ENCODE measurements at places on chromosomes 3 and 15.
A peak's percentile ranks its signal among the peaks of the same experiment; 100 is the strongest.

GRCh38 chr3:58101499-58102389, 93.5 kb downstream of the FLNB start:
- DNase-seq, result no peak

GRCh38 chr3:51751287-51751686, 27.8 kb downstream of the IQCF6 start:
- DNase-seq, result no peak

DNA sequence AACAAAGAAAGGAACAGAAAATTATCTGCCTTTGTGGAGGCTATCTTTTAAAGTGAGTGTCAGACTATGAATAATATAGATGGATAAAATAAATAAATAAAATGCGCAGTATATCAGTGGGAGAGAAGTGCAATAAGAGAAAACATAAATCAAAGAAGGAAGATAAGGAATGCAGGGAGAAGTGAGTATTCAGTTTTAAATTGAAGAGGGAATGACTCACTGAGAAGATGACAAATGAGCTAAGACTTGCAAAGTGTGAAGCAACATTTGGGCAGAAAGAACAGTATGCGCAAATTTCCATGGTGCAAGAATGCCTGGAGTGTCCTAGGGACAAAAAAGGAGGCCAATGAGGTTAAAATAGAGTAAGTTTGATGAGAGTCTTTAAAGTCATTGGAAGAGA, 1300.1 kb upstream of the ALCAM start:
- no peak for DNase-seq

- no peak for DNase-seq
Measured at GRCh38 chr3:12734960-12735359, 24.1 kb downstream of the TMEM40 start.

DNA sequence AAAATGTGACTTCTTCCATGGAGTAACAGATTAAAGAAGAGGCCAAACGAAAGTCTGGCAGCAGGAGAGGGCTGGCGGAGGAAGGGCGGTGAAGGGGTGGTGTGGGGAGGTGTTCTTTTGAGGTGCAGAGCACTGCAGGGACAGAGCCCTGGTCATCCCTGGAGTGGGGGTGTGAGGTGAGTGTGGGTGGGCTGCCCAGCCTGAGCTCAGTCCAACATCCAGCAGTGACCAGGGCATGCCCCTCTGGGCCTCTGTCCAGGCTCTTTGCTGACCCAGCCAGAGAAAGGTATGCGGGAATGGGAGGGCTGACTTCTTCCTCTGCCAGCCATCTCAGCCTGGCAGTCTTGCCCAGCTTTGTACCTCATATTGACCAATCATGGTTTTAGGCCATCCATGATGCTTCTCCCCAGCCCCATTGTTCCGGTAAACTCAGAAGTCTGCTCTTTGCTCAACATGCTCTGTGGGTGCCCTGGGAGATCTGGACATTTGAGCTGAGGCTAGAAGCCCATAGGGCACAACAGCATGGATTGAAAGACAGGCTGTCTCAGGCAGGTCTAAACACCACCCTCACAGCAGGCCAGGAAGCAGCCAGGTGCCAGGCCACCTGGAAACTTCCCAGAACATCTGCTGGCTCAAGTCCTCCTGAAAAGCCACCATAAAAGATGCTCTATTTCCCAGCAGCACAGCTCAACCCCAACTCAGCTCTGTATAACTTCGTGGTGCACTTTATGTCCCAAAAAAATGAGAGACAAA, 25.9 kb upstream of the CXCR6 start:
- DNase-seq, result no peak

- DNase-seq, result no peak
Measured at GRCh38 chr3:40109641-40110490, 199.6 kb upstream of the EIF1B start.

- no peak for DNase-seq
Measured at GRCh38 chr3:139117136-139117675, 72.5 kb upstream of the PRR23C start.

DNA sequence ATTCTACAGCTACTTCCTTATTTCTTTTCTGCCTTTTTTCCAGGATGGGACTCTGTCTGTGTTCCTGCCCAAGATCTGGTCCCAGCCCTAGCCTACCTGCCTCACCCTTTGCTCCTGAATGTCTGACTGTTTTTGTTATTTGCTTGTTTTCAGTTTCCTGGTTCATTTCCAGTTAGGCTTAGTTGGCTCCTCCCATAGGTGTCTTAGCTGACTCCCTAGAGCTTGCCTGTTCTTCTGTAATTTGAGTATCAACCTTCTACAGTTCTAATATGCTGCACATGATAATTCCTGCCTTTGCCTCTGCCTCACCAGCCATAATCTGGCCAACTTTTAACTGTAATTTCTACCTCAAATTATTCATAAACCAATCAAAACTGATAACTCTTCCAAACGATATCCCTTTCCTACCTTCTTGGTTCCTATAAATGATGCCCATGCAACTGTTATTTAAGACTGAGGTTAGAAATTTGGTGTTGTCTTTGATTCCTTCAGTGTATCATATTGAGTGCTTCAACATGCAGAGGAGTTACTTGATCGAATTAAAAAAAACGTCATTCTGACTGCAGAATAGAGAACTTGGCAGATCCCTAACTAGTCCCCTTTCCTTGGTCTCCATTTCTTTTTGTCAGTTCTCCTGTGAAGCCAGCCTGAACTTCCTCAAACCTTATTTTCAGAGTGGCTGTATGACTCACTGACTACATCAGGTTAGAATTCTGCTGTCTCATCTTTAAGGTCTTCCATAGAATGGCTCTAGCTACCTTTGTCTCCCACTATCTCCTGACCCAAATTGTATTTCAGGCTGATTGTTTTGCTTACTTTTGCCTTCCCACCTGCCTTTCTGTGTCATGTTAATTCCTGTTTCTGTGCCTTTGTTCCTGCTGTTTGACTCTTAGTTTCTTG, 8.4 kb downstream of the GOLM2 start:
- no peak for DNase-seq

DNA sequence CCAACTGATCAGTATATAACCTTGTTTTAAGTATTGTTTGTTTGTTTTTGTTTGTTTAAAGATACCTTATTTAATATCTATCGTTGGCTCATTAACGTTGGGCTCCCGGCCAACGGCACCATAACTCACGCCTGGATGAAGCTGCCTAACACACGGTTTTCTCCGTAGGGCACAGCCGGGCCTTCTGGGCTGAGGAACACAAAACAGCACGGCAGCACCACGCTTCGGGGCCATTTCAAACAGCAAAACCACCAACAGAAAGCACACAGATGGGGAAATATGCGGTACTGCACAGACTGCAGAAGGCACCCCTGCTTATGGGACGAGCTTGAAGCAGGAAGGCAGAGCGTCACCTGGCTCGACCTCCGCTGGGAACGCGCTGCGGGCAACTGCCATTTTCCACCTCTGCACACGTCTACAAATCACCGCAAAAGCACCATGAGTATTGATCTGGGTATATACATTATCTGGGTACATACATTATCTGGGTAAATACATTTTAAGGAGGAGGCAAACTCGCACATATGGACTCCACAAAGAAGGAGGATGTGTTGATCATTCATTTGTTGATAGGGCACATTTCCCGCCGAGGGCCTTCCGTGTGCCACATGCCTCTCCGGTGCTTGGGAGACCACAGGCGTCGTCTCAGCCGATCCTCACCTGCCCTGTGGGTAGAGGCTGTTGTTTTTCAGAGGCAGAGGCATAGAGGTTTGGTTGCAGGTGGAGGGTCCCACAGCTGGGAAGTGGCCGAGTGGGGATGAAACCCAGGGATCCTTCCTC, 123.7 kb upstream of the ATP2B2 start:
- no peak for DNase-seq

DNA sequence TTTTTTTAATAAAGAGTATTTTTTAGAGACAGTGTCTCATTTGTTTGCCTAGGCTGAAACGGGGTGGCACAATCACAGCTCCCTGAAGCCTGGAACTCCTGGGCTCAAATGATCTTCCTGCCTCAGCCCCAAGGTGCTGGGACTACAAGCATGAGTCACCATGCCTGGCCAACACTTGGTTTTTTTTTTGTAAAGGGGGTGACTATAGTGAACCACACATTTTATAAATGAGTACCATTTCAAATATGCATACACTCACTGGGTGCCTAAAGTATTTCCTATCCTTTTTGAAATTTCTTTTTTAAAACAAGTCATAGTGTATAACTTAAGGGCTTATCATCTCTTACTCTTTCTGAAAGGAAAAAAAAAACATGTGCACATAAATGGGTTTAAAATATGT, 325.2 kb upstream of the MEIS2 start:
- DNase-seq, result no peak

DNA sequence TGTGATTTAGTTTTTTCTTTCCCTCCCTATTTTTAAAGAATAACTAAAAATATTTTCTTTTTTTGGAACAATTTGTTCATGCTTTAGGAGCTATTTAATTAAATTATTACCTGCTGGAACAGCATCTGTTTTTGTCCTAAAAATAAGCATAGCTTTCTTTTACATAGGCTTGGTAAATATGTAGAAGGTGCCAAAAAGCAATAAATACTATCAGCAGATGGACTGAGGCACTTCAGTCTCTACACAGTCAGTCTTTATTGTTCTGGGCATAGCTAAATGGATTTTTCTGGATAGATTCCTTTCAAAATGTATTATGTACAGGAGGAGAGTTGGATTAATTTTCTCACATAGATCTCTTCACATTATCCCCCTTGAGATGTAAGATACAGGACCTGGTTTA, 223.5 kb downstream of the NAALADL2 start:
- DNase-seq, result no peak

- DNase-seq, result no peak
Measured at GRCh38 chr3:157499342-157499963, 3.8 kb downstream of the VEPH1 start.

DNA sequence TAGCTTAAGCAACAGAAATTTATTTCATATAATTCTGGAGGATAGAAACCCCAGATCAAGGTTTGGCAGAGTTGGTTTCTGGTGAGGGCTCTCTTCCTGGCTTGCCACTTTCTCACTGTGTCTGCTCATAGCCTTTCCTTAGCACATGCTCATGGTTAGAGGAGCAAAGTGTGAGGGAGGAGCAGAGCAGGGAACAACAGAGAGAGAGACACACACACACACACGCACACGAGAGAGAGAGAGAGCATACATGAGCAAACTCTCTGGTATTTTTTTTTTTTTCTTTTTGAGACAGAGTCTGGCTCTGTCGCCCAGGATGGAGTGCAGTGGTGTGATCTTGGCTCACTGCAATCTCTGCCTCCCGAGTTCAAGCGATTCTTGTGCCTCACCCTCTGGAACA, 36.8 kb upstream of the ZDHHC23 start:
- no peak for DNase-seq

GRCh38 chr3:102223132-102223531, 211.7 kb upstream of the ZPLD1 start:
- no peak for DNase-seq

DNA sequence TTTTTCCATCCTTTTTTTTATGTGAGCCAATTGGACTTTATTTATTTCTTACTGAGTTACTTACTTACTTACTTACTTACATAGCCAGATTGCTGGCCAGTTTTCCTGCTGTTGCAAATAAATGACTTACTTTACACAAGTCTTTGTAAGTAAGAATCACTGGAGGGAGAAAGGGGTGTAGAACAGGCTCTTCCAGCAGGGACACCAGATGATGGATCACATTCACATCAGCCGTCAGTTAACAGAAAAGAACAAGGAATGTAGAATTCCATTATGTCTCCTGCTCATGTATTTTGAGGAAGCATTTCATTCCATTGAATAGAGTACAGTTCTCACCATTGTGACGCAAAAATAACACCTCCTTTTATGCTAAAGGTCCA, 188.6 kb downstream of the FNDC3B start:
- no peak for DNase-seq

- DNase-seq, result no peak
Measured at GRCh38 chr15:80950291-80951078, 39.1 kb downstream of the MESD start.

- no peak for DNase-seq
Measured at GRCh38 chr3:80559701-80560100, 791.9 kb upstream of the ROBO1 start.

DNA sequence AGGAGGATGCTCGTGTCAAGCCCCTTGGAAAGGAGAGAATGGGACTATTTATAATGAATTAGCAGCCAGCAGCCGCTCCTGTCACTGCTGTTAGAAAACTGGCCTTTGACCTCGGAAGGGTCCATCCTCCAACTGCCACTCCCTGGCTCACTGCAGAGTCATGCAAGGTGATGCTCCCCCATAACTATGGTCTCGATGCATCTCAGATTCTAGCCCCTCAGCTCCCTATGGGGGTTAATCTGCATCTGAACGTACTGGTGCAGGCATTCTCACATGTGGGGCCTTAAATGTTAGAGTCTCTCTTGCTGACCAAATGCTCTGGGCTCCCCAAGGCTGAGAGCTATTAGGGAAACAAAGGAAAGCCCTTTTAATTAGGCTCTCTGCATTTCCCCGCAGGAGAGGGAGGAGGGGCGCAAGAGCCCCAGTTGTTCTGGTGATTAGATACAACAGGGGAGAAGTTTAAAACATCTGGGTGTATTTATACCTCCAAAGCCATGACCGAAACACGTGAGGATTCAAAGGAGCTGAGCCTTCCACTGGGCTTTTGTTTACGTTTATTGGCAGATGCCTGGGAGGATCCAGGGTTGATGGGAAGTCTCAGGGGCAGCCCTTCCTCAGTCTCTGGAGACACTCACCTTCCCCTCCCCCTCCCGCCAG, 182.5 kb downstream of the OPA1 start:
- DNase-seq, result no peak

GRCh38 chr3:194383276-194383940, 13.9 kb upstream of the LRRC15 start:
- DNase-seq, result no peak

- DNase-seq, result no peak
Measured at GRCh38 chr15:43483297-43484128, 9.4 kb downstream of the TP53BP1 start.

DNA sequence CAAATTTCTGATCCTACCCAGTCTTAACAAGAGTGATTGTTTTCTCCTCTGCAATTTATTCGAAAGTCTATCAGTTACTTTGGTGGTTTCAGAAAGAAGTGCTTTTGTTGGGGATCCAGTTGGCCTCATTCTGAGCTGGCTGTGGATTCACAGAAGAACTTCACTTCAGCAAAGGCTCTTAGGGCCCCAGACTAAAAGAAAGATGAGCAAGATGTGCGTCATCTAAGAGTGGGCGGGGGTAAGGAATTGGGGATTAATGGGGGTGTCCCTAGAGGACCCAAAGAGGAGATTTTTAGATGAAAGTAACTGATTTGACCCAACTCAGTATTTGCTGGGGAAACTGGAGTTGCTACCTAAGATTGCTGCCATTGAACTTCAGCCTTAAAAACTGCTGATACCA, 63.9 kb upstream of the TSEN2 start:
- peak; percentile 18 for DNase-seq

DNA sequence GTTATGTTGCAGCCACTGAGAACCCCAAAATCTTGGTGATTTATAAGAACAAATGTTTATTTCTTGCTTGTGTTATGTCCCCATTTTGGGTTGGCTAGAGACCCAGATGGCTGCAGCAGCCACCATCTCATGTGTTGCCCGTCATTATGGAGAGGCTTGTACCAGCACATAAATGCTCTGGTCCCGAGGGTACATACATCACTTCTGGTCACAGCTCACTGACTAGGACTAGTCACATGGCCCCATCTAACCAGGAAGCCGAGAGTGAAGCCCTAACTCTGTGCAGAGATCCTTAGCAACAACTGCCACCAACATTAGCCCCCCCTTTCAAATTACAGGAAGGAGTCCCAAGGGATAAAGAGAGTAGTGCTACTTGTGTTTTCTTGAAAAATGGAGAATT, 25.5 kb upstream of the HACD2 start:
- DNase-seq, result no peak

- no peak for DNase-seq
Measured at GRCh38 chr3:138395865-138396751, 38.3 kb upstream of the ESYT3 start.
